ENCODE measurements at places on chromosomes 5 and 9.

GRCh38 chr5:98776066-98776705 is 2.7 kb downstream of the RGMB start:
- DNase-seq, result no peak

GRCh38 chr5:109413458-109413857 is 3.7 kb upstream of the PJA2 start:
- no peak for DNase-seq

DNA sequence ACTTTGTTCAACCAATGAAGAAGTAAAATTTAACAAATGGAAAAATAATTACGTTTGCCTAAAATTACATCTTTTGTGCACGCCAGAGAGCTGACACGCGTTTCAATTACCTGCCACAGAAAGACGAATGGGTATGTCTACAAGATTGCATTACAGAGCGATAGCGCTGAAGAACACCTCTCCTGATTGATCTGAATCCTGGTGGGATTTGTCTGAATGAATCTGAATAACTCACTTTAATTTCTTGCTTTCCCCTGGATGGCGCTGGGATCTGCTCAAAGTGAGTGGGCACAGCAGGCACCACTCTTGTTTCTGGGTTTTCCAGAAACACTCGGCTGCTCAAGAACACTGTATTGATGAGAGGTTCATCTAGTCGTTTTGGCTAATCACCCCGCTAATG is 148.8 kb upstream of the TBC1D2 start:
- no peak for DNase-seq

DNA sequence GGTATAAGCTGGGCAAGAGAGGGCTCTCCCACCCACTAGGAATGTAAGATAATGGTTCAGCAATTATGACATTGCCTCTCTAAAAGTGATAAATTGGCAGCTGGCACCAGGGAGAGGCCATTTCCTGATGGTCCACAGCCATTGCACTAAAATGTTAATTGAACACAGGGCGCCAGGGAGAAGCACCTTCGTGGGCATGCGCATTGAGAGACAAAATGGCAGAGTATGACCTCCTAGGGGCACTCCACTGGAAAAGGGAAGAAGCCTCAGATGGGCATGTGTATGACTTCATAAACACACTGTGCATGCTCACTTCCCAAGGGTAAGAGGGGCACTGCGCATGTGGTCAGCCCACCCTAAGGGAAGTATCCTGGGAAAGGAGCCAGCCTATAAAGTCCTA is 419.2 kb downstream of the AGTPBP1 start:
- DNase-seq, result no peak

DNA sequence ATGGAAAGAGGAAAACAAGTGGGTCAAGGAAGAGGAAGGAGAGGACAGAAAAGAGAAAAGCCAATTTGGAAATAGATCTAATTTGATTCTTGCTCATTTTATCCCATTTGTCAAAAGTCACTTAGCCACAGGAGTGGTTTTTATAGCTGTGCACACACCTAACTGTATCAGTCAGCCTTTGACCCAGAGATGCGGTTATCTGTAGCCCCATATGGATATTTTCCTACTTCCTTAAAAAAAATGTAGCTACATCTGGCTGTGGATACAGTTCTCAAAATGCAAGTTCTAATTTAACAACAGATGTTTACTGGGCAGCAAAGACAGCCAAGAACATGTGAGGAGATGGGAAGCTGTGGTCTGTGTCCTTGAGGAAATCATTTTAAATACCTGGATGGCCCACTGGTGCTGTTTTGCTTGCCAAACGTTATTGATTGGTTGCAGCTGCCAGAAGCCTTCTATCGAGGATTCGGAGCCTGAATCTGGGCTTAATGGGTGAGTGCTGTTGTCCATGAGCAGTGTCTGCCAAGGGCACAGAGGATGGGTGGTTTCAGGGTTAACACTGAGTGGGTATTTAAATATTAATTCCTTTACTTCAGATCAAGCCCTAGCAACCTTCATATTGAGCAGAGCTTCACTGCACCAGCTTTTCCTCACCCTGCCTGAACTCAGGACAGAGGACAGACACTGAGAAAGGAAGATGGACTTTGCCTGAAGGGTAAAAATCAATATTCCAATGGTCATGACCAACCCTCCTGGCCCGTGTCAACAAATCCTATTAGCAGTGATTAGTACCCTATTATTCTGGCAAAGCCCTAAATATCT is 92.2 kb downstream of the APBA1 start:
- DNase-seq, result no peak

DNA sequence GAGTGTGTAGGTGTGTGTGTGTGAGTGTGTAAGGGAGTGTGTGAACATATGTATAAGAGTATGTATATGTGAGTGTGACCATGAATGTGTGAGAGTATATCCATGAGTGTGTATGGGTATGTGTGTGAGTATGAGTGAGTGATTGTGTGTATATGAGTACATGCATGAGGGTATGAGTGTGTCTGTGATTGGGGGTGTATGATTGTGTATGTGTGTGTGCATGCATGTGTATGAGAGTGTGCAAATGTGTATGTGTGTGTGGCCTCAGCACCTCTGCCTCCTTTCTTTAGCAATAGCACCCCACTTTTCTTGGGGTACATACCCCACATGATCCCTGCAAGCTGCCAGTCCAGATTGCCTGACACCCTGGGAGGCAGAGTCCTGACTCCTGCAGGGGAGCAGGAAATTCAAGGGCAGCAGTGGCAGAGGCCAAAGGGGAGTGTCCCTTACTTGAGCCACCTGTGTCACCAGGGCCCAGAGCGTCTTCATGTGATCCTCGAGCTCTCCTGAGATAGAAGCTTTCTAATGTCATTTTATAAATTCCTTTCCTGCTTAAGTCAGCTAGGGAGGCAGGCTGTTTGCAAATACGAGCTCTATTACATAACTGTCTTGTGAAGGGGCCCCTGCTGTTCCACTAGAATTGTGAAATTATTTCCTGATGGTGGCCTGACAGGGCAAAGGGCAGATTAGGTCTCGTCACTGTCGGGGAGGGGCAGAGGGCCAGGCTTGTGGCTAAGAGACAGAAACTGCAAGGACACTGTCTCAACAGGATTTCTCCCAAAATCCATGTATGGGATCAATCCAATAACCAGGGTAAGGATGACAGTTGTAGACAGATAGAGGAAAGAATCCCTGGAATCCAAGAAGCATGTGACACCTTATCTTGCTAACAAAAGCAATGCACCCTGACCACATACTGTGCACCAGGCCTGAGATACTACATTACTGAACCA is 389.1 kb downstream of the GADD45G start:
- DNase-seq, result no peak

- no peak for DNase-seq
Observed at GRCh38 chr5:136701191-136701590, 335.8 kb upstream of the TRPC7 start.

GRCh38 chr5:143120460-143121134 is 282.9 kb downstream of the NR3C1 start:
- no peak for DNase-seq

GRCh38 chr9:79885093-79885857 is 313.5 kb downstream of the TLE4 start:
- DNase-seq, result no peak

DNA sequence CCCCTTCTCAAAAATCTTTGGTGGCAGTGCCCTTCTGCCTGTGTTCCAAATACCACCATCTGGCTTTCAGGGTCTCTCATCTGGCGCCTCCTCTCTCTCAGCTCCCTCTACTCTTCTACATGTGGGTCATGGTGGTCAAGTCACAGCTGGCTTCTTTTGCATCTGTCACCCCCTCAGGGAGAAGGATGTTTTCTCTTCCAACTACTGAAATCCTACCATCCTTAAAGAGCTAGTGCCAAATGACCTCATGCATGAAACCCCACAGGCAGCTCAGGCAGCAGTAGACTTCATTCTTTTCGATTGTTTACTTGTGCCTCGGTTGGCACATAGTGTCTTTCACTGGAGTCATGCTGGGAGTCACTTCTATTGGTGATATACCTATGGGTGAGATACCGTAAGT is 219.2 kb downstream of the DCP2 start:
- DNase-seq, result no peak

- DNase-seq, result no peak
Observed at GRCh38 chr5:150108711-150109514, 22.6 kb upstream of the CSF1R start.

DNA sequence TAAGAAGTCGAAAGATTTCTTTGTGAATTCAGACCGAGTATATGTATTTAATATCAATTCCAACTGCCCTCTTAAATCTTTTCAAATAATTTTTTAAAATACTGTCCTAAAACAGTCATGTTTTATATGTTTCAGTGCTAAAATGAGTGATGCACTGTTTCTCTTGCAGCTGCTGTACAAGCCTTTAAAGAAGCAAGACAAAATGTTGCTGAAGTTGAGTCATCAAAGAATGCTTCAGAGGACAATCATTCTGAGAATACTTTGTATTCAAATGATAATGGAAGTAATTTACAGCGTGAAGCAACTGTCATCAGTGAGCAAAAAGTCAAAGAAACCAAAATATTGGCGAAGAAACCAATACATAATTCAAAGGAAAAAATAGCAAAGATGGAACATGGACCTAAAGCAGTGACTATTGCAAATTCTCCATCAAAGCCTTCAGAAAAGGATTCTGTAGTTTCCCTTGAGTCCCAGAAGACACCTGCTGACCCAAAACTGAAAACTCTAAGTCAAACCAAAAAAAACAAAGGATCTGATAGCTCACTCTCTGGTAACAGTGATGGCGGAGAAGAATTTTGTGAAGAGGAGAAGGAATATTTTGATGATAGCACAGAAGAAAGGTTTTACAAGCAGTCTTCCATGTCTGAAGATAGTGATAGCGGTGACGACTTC is 58.0 kb downstream of the LOX start:
- DNase-seq, result no peak

GRCh38 chr5:80745490-80745889 is 90.7 kb upstream of the DHFR start:
- no peak for DNase-seq

DNA sequence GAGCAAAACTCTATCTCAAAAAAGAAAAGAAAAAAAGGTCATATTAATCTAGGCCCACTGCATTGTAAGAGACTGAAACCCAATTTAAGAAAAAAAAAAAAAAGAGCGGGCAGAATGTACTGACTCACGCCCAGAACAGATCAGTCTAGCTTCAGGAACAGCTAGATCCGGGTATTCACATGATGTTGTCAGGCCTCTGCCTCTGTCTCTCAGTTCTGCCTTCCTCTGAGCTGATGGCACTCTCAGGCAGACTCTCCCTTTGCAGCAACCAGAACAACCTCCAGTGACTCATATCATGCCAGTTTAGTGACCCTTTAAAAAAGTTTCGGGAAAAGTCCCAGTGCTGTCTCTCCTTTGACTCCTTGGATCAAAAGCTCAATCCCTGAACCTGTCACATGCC is 53.0 kb downstream of the NEURL1B start:
- DNase-seq, result no peak

DNA sequence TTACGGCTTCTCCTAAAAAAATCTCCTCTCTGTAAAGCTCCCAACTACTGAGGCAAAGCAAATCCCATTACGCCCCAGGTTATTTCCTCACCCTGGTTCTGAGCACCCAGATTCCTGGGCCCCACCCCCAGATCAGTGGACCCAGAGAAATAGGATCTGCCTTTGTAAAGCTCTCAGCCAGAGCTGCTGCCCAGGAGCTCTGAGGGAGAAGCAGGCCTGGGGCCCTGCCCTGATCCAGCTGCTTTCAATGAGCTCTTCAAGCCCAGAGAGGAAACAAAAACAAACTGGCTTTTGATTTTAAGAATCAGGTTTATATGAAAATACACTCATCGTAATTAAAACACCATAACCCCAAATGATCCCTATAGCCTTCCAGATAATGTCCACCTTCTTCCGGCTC is 124.5 kb downstream of the C5orf15 start:
- DNase-seq, result no peak

GRCh38 chr5:139470821-139471300 is at the start of gene SMIM33:
SMIM33 (plus strand) TSS chr5:139471004; CDS start chr5:139471122, 118 bp downstream.
- no peak for DNase-seq

DNA sequence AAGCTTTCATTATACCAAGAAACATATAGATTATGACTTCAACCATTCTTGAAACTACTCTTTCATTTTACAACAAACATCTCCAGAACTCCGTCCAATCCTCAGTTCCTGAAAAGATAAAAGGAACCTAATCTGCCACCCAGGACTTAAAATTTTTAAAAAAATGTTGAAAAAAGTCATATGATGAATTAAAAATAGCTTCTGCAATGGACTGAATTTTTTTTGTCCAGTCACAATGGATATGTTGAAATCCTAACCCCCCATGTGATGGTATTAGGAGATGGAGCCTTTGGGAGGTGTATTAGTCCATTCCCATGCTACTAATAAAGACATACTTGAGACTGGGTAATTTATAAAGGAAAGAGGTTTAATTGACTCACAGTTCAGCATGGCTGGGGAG is 2.7 kb upstream of the ALDH1A1 start:
- DNase-seq, result no peak

DNA sequence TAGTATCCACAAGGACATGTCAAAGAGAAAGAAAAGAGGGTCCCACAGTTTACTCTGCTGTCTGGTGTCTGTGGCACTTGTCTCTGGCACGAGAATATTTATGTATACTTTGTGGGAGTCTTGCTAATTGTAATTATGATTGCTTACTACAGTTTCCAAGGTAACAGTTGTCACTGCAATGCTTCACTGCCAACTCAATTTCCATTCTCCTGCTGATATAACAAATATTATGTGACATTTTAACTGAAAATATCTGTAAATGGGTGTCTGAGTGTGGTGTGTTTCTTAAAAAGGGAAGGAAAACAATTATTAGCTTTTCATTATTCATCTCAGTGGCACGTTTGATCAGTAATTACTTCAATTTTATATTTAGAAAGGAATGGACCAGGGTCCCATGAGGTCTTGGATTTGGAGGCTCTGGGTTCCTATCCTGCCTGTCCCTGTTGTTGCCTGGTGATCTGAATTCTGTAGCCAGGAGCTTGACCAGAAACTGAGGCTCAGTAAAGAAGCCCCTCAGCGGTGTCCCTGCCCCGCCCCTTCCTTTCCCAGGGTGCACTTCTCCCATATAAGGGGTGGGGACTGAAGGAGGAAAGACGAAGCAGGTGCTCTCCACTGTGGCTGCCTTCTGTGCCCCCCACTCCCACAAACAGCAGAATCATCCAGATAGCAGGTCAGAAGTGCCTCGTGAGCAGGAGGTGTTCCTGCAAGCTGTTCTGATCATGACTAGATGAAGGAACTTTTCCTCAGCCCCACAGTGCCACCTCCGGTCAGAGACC is 137.3 kb upstream of the KIF2A start:
- DNase-seq, result no peak
